ENCODE measurements at places on chromosomes 4 and X.

DNA sequence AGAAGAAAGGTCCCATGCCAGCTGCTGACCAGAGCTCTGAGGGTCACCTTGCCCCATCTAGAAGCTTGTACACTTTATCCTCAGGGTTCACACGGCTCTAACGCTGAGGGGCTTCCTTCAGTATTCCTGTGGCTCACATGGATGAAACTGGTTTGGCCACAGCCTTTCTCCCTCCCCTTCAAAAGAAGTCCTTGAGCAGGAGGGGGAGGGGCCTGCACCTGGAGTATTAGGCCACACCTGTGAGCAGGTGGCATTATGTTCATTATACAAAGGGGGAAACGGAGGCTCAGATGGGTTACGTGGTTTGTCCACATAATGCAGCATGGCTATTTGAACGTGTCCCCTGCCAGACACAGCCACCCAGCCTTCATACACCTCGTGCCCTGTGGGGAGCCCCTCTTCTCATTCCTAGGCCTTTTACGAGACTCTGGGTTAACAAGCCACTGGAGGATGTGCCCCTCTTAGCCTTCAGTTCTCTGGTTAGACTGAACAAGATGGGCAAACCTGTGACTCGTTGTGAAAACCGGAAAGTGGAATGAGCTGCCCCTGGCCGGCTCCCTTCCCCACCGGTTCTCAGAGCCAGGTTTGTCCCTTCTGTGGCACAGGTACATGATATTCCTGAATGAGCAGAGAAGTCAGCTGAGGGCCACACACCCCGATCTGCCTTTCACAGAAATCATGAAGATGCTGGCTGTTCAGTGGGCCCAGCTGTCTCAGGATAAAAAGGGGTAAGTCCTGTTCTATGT is 27.2 kb upstream of the JAKMIP1 start:
- DNase-seq: no peak

DNA sequence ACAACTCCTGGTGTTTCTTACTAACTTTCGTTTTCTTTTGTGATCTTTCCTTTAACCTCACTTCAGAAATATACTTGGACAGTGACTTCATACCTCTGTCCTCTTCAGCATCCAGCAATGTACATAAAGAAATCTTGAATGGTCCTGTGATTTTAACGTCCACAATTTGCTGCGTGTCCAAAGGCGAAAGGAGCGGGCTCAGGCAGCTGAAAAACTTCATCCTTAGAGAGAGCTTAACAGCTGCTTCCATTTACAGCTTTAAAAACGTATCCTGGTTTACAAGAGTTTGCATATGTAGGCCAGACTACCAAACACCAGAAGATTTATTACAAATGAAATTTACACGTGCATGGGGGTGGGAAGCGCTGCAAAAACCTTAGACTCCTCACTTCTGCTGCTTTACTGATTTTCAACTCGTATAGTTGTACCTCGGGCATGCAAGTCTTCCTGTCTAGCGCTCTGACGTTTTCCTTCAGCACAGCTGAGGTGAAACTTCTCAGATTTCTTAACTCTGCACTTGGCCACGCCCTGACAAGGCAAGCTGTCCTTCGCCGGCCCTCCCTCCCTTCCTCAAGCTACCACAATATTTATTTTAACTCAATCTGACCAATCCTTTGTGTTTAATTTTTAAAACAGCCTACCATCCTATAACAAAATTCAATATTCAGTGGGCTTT is 406.4 kb downstream of the FAM47A start:
- no peak for DNase-seq

DNA sequence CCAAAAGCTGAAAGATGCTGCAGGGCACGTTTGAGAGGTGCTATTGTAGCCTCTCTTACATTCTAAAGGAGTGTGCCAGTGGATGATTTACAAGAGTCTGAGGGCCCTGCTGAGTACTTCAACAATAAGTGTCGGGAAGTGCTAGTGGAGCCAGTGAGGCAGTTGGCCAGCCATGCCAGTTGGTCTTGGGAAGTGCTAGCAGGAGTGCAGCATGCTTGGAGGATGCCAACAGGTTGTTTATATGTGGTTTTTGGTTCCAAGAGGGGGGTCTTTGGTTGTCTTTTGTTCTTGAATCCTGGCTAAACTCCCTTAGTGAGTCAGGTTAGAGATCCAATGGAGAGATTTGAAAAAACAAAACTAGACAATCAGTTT is 335.3 kb downstream of the PABPC4L start:
- no peak for DNase-seq

GRCh38 chrX:101764538-101764937 is 104.9 kb upstream of the ARMCX2 start:
- DNase-seq: no peak

DNA sequence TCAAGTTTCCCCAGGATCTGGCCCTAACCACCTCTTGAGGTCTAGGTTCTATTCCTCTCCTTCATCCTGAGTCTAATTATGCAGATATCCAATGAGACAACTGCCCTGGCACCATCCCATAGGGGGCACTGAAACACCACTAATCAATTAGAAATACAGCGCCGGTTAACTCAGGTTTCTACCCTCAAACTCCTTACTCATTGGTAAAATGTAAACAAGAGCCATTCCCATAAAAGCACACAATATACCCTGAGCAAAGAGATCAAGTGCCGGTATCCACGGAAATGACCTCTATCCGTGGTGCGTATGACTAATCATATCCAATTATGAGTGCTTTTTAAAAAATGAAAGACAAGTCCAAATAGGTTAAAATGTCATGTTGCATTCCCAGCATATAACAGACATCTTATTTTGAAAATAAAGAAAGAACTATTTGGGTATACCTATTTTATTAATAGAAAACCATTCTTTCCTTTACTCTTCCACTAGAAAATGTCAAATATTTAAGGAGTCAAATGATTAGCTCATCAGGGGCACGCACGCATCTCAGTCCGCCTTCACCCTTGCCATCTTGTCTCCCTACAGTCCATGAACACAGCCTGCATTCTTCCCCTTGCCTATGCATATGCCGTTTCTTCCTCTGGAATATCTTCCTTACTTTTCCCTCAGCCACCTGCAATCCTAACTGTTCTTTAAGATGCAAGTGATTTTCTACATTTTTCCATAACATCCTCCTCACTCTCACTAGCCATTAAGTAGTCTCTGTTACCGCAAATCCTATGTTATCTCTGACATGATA is 141.1 kb downstream of the MAML3 start:
- DNase-seq: no peak

DNA sequence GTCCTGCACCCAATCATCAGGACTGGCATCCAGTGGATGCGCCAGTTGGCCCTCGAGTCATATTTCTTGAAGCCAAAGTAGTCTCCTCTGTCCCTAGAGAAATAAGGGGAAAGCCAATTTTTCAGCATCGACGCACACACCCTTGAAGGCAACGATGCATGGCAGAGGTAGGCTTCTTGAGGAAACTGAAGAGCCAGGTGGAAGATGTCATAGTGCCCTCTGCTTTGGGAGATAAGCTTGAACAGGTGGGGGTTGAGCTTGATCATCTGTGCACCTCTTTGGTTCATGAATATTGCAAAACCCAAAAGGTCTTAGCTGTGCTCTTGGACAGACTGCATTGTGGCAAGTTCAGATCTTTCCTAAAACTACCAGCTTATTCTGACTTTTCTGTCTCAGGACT is 34.6 kb upstream of the WDR1 start:
- DNase-seq: no peak

DNA sequence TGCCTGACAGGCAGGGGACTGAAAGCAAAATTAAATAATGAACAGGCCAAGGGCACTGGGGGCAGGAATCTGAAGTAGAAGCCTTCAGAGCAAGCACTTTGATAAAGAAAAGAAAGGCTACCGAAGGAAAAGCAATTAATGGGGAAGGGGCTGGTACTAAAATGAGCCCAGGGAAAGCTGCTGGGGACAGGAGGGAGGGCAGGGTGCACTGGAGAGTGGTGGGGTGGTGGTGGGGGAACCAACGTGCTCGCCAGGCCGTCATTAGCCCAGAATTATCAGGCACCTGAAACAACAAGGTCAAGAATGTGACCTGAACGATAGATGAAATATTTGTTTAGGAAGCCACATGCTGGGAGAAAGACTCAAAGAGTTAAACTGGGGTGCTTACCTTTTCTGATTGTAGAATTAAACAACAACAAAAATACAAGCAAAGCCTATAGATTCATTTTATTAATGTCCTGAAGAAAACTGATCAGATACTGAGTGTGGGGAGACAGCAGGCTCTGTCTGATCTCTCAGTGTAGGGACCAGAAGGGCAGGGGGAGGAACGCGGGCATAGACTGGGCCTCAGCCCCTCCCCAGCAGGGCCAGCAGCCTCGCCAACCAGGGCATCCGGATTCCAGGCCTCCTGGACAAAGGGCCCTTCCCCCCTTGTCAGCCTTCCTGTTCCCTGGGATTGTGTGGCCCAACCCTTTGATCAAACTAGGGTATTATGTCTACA is 239.7 kb upstream of the KLF3 start:
- no peak for DNase-seq

DNA sequence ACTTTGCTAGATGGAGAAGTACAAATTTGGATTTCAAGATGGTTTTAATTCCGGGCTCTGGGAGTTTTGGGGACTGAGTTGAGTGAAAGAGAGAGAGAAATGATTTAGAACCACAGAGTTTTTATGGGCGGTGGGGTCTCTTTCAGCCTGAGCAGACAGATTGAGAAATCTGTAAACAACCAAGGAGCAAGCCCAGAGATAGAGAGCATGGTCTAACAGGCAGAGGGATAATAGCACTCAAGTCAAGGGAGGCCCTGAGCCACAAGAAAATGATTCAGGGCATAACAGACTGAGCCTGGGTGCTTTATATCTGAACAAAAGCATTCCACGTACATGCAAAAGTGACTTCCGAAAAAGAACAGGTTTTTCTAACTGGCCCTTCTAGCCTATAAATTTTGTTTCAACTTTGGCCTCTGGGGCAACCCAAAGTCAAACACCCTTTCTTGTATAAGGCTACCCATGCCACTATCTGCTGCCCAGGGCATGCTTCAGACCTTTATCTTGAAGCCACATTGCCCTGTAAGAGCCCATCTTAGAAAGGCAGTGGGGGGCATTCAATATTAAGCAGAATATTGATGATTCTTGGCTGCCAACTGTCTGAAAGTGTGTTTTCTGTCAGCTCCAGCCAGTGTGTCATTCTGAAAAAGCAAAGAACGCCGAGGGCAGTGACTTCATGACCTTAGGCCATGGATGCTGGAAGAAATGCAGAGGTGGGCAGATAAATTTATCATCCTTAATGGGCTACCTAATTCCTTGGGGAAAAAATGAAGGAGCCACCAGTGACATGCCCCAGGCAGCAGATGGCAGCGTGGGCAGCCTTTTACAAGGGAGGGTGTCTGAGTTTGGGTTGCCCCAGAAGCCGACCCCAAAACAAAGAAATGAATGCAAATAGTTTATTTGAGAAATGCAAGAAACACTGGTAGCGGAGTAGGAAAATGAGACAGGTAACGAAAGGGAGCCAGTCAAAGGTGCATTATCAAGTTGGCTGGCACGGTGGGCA is 637.6 kb downstream of the MID1IP1 start:
- no peak for DNase-seq

GRCh38 chr4:11436084-11436483 is 7.4 kb upstream of the HS3ST1 start:
- no peak for DNase-seq

DNA sequence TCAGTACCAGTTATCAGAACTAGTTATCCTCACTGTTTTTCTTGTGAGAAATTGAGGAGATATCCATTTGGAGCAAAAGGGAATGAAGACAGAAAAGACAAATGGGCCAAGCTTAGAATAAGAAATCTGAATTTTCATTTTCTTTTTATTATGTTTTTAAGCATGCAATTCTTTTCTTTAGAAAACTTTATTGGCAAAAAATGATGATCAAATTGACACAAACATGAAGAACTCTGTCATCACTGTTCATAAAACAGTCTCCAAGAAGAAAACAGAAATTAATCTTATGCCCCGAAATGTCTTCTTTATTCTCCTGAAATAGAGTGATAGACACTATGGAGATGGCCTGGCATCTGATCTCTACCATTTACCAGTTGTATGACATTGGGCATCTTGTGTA is 139.0 kb downstream of the ARHGAP24 start:
- no peak for DNase-seq

DNA sequence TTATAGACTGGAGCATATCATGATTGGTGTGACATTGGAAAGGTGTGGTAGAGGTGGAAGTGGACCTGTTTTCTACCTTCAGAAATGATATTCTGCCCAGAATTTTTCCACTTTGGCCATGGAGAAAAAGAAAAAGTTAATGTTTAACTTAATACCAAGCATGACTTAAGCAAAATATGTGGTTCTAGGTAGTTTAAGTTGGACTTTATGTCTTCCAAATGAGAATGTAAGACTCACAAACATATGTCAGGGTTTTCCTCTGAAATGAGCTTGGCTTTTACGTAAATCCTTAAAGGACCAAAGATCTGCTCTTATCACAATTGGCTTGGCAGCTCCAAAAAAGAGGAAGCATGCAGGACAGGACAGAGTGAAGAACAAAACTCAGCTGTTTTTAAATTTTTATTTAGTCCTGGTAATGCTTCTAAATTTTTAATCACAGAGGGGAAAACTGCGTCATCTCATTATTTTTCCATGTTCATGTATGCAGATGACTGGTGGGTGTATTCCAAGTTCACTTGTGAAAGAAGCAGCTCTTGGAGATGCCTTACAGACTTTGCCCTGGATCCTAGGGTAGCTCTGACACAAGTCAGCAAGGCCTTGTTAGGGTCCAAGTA is 98.2 kb downstream of the ANK2 start:
- no peak for DNase-seq

DNA sequence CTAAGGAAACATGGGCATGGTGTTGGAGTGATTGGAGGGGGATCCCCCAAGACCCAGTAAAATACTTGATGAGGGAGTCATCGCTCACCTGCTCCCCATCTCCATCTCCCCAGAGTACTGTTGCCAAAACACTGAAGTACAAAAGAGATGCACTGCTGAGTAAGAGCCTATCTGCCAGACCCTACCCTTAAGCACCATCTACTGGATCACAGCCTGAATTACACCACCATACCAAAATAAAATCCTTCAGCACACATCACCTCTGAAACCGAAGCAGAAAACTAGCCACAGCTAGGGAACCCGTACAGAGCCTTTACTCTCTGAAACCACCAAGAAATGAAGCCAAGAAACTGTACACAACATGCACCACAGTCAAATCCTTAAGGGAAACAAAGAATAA is 466.3 kb upstream of the ACTRT1 start:
- no peak for DNase-seq

DNA sequence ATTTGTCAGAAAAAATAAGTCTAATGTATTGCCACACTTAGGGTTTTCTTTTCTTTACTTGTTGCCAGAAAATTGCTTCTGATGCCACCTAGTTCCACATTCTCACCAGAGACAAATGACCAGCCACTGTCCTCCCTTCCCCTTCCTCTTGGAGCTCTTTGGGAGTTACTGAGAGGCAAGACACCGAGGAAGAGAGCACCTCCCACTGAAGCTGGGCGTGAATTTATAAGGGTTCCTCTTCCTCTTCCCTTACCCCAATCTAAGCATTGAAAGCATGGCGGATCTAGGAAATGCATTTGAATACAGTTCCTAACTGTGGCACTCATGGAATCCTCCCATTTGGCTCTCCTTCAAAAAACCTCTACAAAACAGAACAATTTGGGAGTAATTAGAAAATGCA is 30.0 kb downstream of the ANXA3 start:
- DNase-seq: no peak

DNA sequence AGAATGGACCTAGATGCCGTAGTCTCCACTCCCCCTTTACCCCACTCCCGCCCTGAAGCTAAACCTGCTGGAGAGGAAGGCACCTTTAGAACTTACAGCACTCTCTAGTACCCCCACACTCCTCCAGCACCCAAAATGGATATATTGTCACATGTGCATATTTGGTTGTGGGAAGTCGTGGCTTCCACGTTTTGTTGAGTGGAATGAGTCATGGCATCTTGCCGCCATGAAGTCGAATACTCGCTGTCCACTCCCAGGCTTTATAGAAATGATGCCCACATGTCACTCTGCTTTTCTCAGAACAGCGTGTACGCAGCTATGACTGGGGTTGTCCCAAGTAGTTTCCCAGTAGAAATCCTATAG is 545 bp downstream of the ABCE1 start:
- peak; percentile 59 for DNase-seq
